ENCODE measurements at places on chromosomes 1 and 21. TPM values are rescaled to one million over a fixed set of nuclear protein-coding genes. Genes with fewer than 3 reads are reported as not detected.

The RIMKLA gene
- not detected for total RNA-seq

The SLC5A9 gene
- not detected for total RNA-seq

The ANGPTL1 gene
- total RNA-seq = 1.1 TPM

The PADI2 gene
- total RNA-seq = 0.32 TPM

The DCST1 gene
- not detected for total RNA-seq

The TMIGD3 gene
- not detected for total RNA-seq

The AMY2B gene
- total RNA-seq = 10.3 TPM

The KDF1 gene
- total RNA-seq = under 0.01 TPM

The GNL2 gene
- 65.3 TPM for total RNA-seq

The SERTAD4 gene
- total RNA-seq = 25.7 TPM

The PROX1 gene
- total RNA-seq = 0.16 TPM

The KRTAP19-2 gene
- not detected for total RNA-seq

The FMO2 gene
- total RNA-seq = 6.2 TPM

The PRAMEF20 gene
- total RNA-seq = not detected

The TMEM52 gene
- total RNA-seq = 0.65 TPM

The PDC gene
- total RNA-seq = not detected

The SDC3 gene
- 172 TPM for total RNA-seq

The CATSPERE gene
- 1.2 TPM for total RNA-seq

The GPR157 gene
- total RNA-seq = 3.1 TPM

The TCP10L gene
- total RNA-seq = under 0.01 TPM

The ARHGAP30 gene
- not detected for total RNA-seq

The HAX1 gene
- total RNA-seq = 108 TPM

The AQP10 gene
- not detected for total RNA-seq

The FCN3 gene
- not detected for total RNA-seq

The TFF2 gene
- not detected for total RNA-seq

The GPR3 gene
- 0.36 TPM for total RNA-seq

The SH2D1B gene
- total RNA-seq = not detected

The B4GALT2 gene
- total RNA-seq = 131 TPM

The ADAMTS5 gene
- total RNA-seq = 49.8 TPM

The MFSD2A gene
- total RNA-seq = 10.5 TPM

The ASCL5 gene
- total RNA-seq = not detected

The EIF4G3 gene
- 47.2 TPM for total RNA-seq

The PLD5 gene
- not detected for total RNA-seq

The KNCN gene
- total RNA-seq = not detected
